Activated T-helper 9 cell treated with anti-CD3 and anti-CD28 coated beads, Interleukin-2, amount 50 U/mL, for 16 hours (primary cell): ENCODE measurements at places on chromosomes 6 and 20.

- no peak for DNase-seq
Observed at GRCh38 chr20:62607366-62608217, 34.7 kb upstream of the SLCO4A1 start.

DNA sequence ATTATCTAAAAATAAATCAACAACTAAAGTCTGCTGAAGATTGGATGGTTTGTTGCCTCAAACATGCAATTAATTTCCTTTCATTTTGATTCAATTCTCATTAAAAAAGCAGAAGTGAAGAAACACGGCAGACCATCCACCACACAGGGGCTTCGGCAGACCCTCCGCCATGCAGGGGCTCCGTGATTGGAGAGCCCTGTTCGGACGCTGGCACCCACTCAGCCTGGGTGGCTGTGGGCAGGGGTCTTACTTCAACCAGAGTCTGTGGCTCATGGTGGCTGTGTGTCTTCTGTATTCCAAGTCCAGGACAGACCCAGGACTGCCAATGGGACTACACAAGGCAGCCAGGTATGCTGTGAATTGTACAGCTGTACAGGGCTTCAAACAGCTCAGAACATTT is 86.9 kb upstream of the FRMD1 start:
- no peak for DNase-seq

DNA sequence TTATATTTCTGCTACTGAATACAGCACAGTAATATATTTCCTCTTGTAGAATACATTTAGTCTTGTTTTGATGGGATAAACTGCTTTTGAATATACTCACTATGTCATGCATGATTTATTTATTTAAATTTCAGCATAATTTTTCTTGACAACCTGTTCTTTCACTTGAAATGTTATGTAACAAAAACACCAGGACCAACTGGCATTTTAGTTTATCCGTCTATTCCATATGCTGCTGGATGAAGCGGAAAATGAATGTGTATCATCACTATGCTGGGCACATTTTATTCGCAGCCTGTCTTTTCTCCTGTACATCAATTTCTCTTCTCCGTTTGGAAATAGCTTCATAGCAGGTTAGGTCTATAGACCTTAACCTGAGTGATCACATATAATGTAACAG is 206.8 kb upstream of the PLCB4 start:
- DNase-seq, result no peak

DNA sequence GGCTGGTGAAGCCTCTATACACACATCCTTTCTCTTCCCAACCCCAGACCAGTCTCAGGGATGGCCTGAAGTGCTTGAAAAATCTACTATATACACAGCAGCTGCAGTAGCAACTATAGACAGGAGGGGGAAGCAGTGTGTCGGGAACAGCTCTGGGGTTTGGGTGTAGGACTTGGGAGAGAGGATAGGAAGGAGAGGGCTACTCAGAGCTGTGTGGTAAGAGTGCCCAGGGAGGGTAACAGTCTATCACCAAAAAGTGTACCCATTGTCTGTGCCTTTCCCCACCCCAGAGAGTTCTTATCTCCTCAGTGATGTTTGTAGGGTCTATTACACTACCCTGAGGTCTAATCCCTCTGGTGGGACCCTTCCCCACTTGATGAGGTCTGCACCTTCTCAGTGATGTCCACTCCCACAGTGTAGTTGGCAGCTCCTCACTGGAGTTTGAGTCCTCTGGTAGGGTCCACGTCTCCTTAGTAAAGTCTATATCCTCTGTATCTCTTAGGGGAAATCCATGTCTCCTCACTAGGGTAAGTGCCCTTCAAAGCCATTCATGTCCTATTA is 1.5 kb upstream of the GGT7 start:
- peak; percentile 16 for DNase-seq

GRCh38 chr6:52016915-52017748 is 70.3 kb downstream of the PKHD1 start:
- no peak for DNase-seq

- no peak for DNase-seq
Observed at GRCh38 chr20:10800288-10800687, 126.5 kb upstream of the JAG1 start.

DNA sequence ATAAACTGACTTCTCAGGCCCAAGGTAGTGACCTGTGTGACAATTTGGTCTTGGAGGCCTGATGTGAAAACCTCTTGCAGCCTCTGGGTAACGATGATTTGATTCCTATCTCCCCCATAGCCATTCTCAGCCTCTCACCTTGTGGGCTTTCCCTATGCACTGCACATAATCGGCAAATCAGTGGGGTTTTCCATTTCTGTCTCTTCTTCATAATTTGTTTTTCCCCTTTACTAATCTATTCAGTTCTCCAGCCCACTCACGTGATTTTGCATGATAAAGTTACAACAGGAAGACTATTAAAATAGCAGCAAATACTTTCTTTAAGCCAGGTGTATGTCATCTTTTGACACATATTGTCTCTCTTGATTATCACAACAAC is 893.7 kb downstream of the TFAP2A start:
- DNase-seq, result no peak

DNA sequence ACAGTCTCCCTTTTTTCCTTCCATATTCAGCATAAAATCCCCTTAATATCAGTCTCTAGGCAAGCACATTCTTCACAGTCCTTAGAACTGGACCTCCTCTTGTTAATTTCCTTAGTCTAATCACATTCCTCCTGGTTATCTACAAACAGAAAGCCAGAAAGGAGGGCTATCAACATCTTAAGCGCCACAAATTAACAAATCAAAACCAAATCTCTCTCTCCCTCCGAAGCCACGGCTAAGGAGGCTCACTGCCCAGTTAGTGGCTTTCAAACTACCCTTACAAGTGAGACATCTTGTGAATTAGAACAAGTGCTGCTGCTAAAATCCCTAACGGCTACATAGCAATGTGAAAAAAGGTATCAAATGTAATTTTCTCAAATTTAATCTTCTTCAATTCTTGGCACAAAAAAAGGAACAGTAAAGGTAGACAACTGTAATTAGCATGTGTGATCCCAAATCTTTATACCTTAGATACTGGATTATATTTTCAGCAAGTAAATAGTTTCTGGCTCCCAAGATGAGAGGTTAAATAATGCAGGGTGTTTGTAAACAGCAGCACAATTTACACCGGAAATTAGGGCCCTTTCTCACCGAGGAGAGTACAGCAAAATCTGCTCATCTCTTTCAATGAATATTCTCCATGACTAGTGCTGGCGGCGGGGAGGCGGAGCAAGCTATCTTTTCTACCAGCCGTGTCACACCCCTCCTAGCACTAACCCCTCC is 1.4 kb upstream of the TRIM39 start:
- DNase-seq, result peak; percentile 77

- no peak for DNase-seq
Observed at GRCh38 chr20:48740292-48740649, 87.5 kb downstream of the PREX1 start.

- no peak for DNase-seq
Observed at GRCh38 chr20:25468126-25469075, 60.9 kb downstream of the GINS1 start.

DNA sequence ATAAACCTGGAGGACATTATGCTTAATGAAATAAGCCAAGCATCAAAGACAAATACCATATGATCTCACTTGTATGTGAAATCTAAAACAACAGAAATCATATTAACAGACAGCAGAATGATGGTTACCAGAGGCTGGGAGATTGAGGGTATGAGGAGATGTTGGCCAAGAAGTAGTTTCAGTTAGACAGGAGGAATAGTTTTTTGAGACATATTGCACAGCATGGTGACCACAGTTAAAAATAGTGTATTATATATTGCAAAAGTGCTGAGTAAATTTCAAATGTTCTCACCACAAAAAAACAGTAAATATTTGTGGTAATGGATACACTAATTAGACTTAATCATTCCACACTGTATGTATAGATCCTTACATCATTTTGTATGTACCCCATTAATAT is 1.8 kb downstream of the GABRR1 start:
- DNase-seq, result no peak

DNA sequence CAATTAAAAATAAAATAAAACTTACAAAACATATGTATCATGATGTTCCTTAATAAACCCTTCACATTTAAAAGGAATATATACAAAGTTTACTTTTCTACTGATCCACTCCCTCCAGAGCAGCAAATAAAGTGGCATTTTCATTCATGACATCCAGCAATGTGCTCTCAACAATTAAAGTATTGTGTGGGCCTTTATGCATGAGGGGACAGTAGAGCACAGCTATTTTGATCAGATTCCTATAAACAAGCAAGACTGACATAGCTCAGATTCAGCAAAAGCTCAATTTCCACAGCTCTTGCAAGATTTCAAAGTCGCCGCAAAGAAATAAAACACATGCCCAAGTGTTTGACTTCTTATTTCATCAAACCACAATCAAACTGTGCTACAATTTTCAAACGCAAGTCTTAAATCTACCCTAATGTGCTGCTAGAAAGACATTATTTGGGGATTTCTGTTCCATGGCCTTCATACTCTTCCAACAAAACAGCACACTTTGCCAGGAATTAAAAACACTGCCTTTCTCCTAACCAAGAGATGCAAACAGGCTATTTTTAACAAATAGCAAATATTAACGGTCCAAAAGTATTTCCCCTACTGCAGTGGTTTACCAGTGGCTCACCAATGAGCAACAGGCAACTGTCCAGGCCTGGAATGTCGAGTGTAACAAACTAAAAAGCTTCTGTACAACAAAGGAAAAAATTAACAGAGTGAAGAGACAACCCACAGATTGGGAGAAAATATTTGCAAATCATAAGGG is 52.3 kb downstream of the MBOAT1 start:
- DNase-seq, result no peak

DNA sequence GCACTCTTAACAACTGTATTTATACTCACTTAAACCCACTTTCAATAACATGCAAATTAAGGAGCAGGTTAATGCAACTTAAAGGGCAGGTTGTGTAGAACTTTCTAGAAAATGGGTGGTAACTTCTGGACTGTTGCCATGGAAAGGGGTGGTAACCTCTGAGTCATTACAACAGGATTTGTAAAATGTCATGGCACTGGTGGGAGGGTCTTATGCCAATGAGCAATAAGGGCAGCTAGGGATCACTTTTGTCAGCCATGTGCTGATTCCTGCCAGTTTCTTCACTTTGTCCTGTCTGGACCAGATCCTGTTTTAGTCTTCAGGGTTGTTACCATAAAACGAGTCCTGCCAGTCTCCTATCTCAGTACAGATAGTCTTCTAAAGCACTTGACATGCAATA is 560.5 kb upstream of the PTCHD4 start:
- no peak for DNase-seq

DNA sequence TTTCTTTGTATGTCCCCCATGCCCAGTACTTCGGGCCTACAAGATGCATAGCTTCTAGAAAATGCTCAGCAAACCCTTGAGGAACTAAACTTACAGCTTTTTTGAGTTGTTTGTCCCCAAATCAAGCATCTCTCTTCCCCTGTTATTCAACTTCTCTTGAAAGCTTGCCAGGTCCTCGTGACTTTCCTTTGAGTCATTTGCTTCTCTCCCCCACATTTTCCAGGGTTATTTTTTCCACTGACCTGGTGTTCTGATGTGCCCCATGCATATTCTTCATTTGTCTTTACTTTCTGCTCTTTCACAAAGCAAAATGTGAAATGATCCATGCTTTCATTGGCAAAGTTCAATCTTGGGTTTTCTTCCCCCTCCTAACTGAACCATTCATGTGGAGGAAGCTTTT is 204.8 kb downstream of the TFAP2A start:
- no peak for DNase-seq

GRCh38 chr20:6492271-6493055 is 275.0 kb upstream of the BMP2 start:
- no peak for DNase-seq

DNA sequence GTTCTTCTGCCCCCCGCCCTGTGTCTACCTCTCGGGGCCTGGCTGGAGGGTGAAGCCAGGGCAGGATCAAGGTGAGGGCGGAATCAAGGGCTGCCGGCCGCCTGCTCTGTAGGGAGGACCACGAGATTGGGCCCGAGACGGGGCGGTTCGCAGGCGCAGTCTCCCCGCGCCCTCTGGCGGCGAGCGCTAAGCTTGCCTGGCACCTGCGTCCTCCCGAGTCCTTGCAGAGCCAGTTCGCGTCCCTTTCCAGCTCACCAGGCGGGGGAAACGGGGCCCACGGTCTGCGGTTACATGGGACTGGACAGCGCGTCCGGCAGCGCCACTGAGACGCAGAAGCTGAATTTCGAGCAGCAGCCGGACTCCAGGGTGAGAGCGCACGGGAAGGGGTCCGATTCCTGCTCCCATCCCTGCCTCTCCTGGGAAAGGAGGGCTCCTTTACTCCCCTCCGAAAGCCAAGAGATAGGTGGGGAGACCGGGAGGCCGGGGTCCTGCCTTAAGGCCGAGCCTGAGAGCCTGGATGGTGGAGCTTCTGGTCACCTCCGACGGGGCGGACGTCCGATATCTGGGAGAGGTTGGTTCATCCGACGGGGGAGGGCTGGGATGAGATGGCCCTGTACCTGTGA is 3.6 kb upstream of the MATN4 start:
- peak; percentile 49 for DNase-seq

DNA sequence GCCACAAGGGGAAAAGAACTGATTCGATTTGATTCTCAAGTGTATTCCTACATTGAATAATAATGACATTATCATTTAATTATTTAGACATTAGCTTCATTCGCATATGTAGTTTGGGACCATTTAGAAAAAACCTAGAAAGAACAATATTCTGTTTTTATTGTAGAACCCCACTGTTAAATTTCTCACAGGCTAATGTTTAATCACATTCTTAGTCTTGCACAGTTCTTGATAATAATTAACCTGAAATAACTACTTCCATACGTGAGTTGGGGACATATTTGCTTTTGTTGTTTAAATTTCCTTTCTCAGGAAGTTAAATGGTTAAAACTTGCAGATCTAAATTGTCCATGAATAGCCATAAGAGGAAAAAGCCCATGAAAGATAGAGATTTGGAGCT is 275.2 kb downstream of the TFAP2B start:
- no peak for DNase-seq

- DNase-seq, result no peak
Observed at GRCh38 chr6:109762166-109762565, 71.1 kb downstream of the FIG4 start.

DNA sequence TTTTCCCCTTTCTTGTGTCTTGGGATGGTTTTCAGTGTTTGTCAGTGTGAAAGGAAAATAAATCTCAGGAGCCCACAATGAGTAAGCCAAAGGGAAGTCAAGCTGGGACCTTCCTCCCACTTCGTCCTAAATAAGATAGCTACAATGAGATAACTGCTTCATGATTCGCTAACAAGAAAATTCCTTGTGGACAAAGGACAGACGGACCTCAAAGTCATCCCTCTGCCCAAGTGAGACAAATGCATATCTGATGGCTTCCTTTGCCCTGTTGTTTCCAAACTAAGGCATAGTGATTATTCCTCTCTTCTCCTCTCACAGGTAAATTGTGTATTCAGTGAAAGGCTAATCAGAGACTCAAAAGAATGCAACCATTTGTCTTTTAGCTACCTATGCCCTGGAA is 26.1 kb upstream of the ADTRP start:
- DNase-seq, result no peak

- DNase-seq, result no peak
Observed at GRCh38 chr20:34736106-34736735, 32.1 kb downstream of the TP53INP2 start.

DNA sequence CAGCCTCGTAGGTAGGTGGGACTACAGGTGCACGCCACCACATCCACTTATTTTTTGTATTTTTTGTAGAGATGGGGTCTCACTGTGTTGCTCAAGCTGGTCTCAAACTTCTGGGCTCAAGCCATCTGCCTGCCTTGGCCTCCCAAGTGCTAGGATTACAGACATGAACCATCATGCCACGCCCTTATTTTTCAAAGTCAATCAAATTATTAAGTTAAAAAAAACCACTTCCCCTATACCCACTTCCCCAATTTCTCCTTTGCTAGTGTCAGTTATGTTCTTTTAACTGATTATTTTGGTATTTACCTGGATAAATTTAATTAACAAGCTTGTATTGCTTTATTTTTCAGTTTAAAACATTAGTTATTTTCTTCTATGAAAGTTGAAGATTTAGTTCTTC is 49.6 kb downstream of the RIOK1 start:
- no peak for DNase-seq
